ENCODE measurements at places on chromosomes 5 and 9. TPM values are rescaled to one million over a fixed set of nuclear protein-coding genes. Genes with fewer than 3 reads are reported as not detected.

Gene SLC24A2
- 0.06 TPM for total RNA-seq

Gene KCTD16
- total RNA-seq = 0.21 TPM

Gene GFI1B
- not detected for total RNA-seq

Gene GPX8
- 129 TPM for total RNA-seq

Gene PAIP1
- 222 TPM for total RNA-seq

GRCh38 chr9:114721491-114722079 lies 39.6 kb upstream of the TEX48 start:
- no peak for DNase-seq

DNA sequence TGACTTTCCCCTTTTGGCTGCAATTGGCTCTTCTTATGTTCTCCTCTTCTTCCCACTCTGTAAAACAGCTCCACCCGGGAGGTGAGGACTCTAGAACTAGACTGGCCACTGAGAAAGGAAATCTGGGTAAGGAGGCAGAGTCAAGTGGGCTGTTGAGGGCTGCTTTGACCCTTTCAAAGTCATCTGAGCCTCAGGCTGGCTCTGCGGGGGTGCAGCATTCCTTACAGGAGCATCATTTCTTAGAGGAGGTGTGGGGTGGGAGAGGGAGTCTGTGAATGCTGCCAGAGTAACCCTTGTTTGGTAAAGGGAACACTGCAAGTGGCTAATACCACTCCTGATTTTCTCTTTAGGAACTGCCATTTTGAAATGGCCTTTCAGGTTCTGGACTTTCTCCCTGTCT lies 377.7 kb upstream of the SMARCA2 start:
- no peak for DNase-seq

GRCh38 chr5:134540747-134541733 lies 15.6 kb downstream of the JADE2 start:
- DNase-seq = no peak

- no peak for DNase-seq
Observed at GRCh38 chr5:94180761-94181160, 437.6 kb downstream of the KIAA0825 start.

- no peak for DNase-seq
Observed at GRCh38 chr5:167867281-167867680, 424.2 kb upstream of the WWC1 start.

DNA sequence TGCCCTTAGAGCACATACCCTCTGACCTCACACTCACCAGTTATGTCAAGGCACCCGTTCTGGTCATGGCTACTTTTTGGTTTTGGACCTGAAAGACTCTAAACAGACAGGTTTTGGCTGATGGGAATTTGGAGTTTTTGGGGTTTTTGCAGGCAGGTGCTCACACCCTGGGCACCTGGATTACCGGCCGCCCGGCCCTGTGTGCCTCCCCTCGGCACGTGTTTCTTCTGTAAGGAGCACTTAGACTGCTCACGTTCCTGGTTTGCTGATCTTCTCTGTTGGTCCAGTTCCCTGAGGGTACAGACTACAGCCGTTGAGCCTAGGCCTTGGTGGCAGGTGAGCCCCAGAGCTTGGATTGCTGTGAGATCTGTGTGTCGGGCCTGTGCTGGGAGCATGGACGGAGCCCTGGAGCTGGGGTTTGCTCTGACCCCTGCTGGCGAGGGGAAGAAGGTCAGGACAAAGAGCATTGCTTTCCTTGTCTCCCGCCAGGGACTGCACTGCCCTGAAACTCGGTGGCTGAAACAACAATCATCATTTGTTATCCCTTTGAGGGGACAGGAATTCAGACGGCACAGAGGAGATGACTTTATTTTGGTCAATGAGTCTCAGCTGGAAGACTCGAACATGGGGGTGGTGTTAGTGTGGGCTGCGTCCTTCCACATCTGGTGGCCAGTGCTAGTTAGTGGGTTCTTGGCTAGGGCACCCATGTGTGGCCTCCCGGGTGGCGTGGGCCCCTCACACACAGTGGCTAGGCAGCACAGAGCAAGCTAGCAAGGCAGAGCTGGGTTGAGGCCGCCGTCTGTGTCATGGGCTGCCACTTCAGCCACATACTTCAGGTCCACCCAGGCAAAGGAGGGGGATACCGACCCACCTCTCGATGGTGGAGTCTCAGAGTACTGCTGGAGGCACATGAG lies 76.4 kb downstream of the EHMT1 start:
- DNase-seq = no peak
